NCI-H2081 treated with DMSO at 0.1 percent for 48 hours (cell line): ENCODE measurements at places on chromosomes 6 and 20.

GRCh38 chr6:138087593-138088325, 19.5 kb downstream of the PERP start:
- DNase-seq = no peak

- DNase-seq = no peak
Observed at GRCh38 chr20:60055740-60056139, 97.5 kb downstream of the CDH26 start.

- no peak for DNase-seq
Observed at GRCh38 chr20:60365882-60366281, 407.7 kb downstream of the CDH26 start.

DNA sequence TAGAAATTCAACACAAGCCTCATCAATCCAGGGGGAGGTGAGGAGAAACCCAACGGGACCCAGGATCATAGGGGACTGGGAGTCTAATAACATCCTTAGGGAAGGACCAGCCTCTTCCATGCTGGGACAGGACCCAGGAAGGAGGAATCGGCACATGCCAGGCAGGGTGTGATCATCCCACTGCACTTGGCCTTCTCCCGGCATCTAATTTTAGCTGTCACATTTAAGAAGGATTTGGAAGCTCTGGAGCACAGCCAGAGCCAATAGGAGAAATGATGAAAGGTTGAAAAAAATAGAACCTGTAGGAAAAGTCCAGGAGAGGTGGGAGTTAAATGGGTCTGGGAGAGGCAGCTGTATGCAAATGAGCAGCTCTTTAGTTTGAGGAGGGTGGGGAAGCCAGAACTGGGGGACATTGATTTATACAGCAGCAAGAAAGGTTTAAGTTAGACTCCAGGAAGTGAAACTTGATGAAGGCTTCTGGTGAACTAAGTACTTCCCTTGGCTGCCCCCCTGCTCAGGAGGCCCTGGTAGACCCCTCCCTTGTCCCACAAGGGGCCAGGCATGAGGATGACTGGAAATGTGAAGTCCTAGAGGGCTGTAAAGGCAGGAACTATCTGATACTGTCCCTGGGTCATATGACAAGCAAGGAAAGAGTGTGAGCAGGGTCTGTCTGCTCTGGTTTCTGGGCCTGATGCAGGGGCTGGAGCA, 260.3 kb downstream of the LRFN2 start:
- peak; percentile 44 for DNase-seq
